ENCODE measurements at places on chromosomes 3 and 15.

- DNase-seq = no peak
Measured at GRCh38 chr3:197742787-197743186, 6.1 kb upstream of the RUBCN start.

GRCh38 chr3:52533623-52534280 is at the start of gene NT5DC2:
TSS of gene NT5DC2 (minus strand) at chr3:52533857. CDS start at chr3:52533737, 120 bp downstream.
- peak; percentile 37 for DNase-seq

DNA sequence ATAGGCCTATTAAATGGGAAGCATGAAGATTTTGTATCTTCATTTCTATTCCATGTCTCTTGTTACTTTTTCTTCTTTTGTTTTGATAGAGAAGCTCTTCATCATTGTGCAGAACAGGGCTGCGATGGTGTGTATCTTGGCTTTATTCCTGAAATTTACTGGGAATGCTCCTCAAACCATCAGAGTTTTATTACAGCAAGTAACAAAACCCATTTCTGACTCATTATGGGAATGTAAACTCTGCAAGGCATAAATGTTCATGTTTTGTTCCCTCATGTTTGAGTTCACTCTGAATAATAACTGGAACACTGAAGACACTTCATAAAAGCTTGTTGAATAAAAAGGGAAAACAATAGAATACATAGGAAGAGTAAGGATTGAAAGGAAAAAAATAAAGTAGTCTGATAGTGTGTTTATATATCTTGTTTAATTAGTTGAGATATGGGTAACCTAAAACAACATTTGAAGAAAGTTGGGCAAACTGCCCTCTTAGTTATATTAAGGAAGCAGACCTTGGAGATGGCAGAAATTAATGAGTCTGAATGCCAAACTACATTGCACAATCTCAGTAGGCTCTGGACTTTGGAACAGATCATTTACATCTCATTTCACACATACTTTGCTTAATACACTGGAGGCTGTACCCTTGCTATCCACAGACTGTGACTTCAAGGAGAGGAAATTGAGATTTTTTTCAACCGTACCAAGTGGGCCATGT is 521.5 kb downstream of the GRM7 start:
- DNase-seq = no peak

GRCh38 chr3:43255662-43256061 is 30.7 kb upstream of the SNRK start:
- no peak for DNase-seq

DNA sequence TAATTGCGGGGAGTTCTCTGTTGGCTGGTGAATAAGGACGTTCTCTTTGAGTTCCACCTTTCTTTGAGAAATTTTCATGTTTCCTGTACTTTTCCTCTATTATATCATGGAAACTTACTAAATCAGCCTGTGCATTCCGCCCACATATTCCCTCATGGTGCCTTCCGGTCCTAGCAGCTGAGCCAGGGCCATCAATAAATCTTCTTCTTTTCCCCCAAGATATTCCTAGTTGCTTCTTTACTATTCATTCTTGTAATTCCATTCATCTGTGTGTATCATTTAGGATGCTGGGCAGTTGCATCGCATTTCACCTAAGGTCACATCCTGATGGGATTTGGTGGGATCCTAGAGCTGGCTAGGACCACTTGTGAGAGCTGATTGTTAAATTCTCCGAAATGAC is 139.2 kb downstream of the RBMS3 start:
- DNase-seq = no peak

DNA sequence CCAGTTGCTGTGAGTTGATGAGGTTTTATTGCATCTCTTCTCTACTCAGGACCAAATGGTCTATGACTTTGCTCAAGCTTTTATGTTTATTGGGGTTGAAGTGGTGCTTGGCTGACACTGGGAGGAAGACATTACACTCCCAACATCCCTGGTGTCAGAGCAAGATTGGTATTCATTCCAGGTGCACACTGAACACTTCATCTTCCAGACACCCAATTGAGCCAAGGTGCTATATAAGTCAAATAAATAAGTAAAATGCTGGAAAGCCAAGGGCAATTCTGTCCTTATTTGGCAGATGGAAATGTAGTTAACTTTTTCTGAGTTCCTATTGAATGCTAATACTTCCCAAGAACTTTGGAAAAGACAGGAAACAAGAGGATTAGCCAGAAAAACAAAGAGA is 53.2 kb upstream of the CDV3 start:
- DNase-seq = no peak

DNA sequence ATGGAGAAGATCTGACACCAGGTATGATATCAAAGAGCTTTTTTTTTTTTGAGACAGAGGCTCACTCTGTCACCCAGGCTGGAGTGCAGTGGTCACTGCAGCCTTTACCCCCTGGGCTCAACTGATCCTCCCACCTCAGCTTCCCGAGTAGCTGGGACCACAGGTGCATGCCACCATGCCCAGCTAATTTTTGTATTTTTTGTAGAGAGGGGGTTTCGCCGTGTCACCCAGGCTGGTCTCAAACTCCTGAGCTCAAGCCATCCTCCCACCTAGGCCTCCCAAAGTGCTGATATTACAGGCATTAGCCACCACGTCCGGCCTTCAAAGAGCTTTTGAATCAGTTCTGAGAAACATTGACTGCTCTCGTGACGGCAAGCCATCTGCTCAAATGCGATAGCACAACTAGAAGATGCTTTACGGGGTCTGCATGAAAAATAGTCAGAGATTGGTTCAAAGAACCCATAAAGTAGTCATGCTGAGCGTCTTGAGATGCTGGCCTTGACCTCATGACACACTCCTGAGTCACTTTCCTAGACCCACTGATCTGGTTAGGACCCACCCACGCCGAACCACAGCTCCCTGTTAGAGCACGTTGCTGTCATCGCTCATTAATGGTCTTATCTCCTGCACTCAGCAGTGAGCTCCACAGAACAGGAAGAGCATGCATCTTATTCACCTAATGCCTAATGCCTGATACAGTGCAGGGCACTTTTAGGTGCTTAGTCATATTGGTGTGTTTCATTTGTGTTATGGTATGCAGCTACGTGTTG is 57.0 kb upstream of the NR2F2 start:
- DNase-seq = no peak

GRCh38 chr15:31162721-31163510 is 61.4 kb upstream of the TRPM1 start:
- DNase-seq = no peak

GRCh38 chr15:44340410-44340809 is 51.9 kb downstream of the GOLM2 start:
- DNase-seq = no peak

- DNase-seq = no peak
Measured at GRCh38 chr15:79394231-79394630, 37.9 kb upstream of the MINAR1 start.

GRCh38 chr15:48992545-48992944 is 28.8 kb upstream of the SHC4 start:
- DNase-seq = no peak

DNA sequence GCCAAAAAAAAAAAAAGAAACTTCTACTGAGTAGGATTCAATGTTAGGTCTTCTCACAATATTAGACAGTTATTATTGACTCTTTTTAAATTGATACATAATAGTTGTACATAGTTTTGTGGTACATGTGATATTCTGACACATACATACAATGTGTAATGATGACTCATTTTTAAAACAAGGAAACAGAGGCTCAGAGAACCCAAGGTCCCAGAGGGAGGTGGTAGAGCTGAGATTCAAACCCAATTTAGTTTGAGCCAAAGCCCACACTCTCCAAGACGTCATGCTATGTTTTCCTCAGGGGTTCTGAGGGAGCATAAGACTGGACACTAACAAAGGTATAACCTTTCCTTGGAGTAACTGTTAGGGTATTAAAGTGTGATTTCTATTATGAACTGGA is 40.6 kb downstream of the MYO5C start:
- DNase-seq = no peak

DNA sequence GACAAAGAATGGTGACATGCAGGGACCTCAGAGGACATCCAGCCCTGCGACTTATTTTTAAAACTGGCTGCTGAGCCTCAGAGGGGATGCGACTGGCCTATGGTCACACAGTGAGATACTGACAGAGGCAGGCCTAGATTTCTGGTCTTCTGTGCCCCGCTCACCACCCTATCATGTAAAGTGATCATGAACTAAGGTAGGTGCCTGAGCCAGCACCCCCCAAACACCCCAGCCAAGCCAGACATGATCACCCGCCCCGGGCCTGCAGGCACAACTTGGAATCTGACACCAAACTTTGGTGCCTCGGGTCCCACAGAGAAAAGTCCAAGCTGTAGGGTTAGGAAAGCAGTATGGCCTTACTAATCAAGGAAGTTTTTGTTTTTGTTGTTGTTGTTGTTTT is 33.9 kb upstream of the HHATL start:
- no peak for DNase-seq

- no peak for DNase-seq
Measured at GRCh38 chr3:37700466-37701248, 161.0 kb upstream of the CTDSPL start.

DNA sequence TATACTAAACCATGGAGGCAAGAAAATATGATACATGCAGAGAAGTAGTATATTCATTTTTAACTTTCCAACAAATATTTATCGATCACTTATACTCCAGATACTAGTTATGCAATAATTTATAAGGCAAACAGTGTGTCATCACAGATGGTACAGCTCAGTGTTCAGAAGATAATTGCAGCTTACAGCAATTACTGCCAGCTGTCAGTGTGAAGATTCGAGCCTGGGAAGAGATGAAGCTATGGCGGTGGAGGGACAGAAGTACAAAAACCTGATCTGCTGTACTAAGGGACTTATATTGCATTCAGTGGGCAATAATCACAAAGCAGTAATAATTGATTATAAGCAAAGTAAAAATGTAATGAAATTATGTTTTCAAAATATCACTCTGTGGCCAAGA is 170.6 kb upstream of the EPHA3 start:
- no peak for DNase-seq

DNA sequence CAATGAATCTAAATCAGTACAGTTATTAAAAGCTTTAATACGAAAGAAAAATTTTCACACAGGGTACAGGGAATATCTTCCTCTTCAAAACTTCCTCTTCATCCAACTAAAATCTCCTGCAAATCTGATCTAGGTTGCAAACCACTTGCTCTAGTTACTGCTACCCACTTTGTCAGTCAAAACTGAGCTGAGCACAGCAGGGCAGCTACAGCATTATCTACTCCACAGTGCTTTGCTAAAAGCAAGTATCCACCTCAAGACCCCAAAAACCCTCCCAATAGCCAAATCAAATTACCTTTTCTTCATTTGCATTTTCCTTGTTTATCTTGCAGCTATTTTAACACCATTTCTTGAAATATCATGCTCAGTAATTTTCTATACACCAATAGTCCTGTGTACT is 14.7 kb downstream of the ZNF280D start:
- DNase-seq = no peak

Measured in stimulated activated CD4-positive, alpha-beta T cell treated with anti-CD3 and anti-CD28 coated beads, Interleukin-1b, Interleukin-23, amount 100 ng/mL, for 24 hours (primary cell).